ENCODE measurements at places on chromosomes 6 and 20.

- no peak for DNase-seq
Observed at GRCh38 chr6:112640891-112641290, 293.8 kb downstream of the RFPL4B start.

DNA sequence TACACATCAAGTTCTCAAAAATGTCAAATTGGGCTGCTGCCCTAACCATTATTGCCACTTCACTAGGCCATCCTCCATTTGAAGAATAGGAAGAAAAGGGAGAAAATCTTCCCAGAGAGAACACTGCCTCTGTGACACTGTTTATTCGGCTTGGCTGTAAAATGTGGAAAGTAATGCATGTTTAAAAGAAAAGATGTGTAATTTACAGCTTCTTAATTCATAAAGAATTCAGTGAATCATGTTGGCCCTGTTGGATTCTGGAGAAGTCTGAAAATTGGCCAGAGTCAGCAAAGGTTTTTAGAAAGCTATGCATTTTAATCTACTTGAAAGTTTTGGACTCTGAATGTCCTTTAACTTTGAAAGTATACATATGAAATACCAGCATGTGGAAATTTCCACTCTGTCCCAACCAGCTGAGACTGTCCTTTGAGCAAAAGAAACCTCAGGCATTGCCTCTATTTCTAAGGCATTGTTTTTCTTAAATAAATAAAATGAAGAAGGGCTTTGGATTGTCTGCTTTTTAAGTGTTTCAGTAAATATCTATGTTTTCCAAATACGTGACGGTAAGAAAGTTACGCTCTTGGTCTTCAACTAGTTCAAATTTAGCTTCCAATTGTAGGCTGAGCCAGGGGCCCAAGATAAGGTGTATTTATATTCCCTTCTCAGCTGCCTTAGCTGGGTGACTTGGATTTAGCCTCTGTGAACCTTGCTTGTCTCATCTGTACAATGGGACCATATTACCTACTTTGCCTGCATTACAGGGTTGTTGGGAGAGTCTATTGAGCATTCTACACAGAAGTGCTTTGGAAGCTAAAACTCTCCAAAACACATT lies 222.2 kb downstream of the UST start:
- no peak for DNase-seq

DNA sequence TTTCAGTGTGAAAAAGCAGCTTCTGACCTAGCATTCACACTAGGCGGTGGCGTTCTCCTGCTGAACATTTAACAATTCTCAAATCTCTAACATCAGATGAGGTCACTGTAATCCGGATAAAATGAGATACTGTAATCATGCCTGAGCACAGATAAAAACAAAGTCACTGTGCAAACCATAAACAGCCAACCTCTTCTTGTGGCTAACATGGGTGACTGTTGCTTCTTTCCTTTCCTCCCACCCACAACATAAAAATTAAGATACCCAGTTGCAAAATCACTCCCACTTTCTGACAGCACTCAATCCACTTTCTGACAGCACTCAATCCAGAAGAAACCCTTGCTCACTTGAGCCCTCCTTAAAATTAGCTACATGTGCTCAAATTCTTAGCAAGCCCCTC lies 11.5 kb upstream of the ALDH8A1 start:
- DNase-seq: no peak

DNA sequence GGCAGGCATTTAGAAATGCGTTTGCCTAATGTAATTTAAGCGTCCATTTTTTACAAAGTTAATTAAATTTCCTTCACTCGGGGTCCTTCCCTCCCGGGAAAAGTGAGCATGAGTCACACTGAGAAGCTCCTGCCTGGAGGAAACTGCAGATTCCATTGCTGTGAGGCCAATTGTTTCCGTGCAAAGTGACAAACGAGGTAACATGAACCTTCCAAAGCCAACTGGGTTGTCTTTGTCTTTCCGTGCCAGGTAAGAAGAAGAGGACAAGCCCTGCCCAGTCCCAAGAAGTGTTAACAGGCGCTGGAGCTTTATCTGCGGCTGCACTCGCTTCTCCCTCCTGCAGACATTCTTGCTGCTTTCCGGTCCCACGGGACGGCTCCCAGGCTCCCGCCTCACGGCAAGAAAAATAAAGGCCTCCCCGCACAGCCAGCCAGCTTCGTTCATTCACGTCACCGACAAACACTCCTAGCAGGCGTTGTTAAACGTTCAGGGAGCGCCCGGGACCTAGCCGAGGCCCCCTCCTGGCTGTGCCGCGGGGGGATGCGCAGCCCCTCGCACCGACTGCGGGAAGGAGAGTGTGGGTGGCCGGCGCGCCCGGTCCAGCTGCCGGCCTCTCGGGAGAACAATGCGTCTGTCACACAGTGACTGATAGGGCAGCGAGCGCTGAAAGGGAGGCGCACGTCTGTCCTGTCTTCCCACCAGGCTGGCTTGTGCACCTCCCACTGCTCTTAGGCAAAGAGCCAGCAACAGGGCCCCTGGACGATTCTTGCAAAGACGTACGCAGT lies 61.5 kb upstream of the HDDC2 start:
- DNase-seq: peak; percentile 11

- no peak for DNase-seq
Observed at GRCh38 chr6:160420253-160420968, 72.2 kb downstream of the SLC22A3 start.

DNA sequence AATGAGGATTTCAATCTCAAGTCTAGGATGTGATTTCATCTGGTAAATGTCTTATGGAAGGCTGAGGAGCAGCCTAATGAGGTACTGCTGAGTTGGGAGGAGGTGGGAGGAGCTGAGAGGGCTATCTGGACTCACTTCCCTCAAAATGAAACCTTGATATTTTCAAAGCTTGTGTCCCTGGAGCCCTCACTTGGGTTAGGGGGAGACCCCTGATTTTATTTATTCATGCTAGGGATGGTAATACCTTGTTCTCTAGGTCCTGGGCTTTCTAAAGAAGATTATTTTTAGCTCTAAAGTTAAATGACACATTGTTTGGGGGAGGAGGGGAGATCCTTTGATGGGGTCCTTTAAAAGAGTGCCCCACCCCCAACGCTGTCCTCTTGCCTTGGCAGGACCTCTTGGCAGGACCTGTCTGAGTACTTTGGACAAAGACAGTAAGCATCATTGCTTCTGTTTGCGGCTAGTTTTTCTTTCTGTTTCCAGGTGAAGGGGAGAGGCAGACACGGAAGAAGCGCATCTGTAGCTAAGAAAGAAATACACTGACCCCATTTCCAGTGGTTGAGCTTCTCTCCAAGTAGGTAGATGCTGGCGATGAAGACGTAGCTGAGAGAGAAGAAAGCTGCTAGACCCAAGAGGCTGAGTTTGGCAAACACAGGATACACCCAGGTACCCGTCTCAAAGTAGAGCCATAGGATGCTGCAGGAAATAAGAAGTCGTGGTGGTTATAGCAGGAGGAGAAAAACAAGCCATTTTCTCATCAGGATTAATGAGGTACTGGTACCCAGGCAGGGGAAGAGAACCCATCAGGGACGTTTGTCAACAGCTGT lies 55.6 kb downstream of the ADTRP start:
- no peak for DNase-seq

- DNase-seq: no peak
Observed at GRCh38 chr6:36131511-36132245, 1.4 kb downstream of the MAPK13 start.

DNA sequence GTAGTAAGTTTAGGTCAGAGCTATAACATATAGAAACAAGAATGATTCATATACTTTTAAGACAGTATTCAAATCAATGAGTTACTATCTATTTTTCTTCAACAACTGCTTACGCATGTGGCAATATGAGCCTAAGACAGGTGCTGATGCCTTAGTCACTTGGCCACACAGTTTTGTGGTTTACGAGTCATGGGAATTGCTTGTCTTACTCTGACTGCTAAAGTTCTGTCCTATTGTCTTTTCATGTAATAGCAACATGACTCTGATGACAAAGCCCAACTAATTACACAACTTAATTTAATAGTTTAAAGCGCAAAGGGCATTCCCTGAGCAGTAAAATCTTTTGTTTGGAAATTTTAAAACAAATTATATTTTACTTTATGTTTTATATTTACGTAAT lies 159.3 kb upstream of the CENPW start:
- DNase-seq: no peak

- DNase-seq: peak; percentile 48
Observed at GRCh38 chr6:37516076-37516919, 16.6 kb upstream of the CCDC167 start.

GRCh38 chr6:14671261-14671681 lies 553.7 kb downstream of the CD83 start:
- DNase-seq: no peak

- no peak for DNase-seq
Observed at GRCh38 chr6:55868771-55869479, 6.5 kb downstream of the BMP5 start.

DNA sequence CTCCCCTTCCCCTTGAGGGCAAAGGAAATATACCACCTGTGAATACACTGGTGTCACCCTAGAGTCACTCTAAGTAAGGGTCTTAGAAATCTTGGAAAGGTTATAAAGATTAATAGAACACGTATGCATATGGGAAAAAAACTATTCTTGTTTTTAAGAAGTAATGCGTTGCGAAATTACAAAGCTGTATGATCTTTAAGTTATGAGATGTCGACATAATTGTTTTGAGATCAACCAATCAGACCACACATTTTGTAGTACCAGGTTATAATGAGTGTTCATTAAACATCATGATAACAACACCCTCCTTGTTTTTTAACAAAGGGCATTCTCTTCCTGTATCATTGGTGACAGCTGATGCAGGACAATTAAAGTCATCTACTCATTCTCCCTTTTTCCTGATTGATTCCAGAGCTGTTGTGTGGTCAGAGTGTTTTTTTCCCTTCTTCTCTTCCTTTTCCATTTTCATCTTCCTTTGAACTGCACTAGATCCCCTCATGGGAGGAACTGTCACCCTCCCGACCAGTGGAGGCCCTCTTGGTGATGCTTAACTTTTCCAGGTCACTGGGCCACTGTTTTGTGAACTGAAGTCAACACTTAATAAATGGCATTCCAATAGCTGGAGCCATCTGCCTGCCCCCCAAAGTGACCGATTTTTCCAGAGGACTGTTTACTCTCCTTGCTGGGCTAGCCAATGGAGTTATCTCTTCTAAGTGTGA lies 37.0 kb downstream of the PRDM1 start:
- DNase-seq: no peak

GRCh38 chr6:33313105-33313708 lies 671 bp downstream of the TAPBP start:
- no peak for DNase-seq

DNA sequence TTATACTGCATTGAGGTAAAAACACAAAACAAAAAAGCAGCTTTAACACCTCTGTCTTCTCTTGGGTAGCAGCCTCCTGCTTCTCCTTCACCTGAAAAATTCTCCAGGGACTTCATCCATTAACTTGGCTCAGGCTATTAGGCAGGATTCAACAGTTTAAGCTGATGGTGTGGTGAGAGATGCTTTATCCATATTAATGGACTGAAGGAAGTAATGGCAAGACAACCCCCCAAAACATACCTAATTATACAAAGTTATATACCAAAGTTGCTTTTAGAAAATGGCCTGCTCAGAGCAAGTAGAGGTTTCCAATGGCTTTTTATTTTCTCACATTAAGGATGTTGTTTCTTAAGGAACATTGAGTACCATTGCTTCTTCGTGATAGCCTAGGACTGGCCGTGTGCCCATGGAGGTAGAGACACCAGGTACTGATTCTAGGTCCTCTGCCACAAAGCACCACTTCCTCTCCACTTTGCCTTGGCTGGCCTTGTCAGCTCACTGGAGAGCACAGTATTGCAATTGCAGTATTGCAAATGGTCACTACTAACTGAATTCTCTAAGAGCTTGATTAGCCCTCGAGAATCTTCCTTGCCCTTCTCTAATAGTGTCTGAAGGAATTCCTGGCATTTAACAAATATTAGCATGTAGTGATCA lies 7.3 kb downstream of the EDN1 start:
- DNase-seq: no peak

GRCh38 chr20:15916623-15917022 lies 656.6 kb downstream of the KIF16B start:
- no peak for DNase-seq

- DNase-seq: no peak
Observed at GRCh38 chr20:48486065-48486464, 341.7 kb downstream of the PREX1 start.

DNA sequence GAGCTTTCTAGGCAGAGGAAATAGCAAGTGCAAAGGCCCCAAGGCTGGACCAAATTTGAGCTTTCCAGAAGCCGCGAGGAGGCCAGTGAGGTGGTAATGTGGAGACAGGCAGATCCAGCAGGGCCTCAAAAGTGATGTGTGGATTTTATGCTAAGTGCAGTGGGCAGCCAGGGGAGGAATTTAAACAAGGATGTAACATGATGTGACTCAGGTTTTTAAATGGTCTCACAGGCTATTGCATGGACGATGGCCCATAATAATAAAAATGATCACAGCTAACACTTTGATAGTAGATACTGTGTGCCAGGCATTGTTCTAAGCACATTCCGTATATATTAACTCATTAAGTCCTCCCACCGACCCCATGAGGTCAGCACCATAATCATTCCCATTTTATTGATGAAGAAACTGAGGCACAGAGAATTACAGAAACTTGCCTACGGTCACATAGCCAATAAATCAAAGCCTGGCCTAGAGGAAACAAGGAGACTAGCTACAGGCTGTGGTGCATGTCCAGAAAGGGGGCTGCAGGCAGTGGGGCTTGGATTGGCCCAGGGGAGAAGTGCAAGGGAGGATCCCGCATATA lies 18.0 kb upstream of the PREX1 start:
- no peak for DNase-seq

DNA sequence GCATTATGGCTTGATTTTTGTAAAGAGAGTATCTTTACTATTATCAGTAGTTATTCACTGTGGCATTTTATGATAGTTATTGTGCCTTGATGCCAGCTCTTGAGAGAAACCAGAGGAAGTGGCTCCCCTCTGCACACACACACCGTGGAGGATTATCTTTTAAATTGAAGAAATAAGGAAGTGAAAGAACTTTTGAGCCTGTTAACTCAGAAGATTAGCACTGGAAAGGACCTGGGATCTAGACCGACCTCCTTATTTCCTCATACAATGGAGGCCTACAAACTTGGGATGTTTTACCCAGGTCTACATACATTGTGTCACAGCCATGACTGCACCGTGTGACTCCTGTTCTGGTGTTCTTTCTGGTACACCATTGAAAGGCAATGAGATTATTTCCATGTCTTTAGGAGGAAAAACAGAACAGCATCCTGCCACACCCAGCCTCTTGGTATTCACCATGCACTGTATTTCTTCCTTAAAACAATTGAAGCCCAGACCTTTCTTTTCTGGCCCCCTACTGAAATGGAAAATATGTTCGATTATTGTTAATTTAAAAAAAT lies 40.6 kb downstream of the HECA start:
- no peak for DNase-seq

DNA sequence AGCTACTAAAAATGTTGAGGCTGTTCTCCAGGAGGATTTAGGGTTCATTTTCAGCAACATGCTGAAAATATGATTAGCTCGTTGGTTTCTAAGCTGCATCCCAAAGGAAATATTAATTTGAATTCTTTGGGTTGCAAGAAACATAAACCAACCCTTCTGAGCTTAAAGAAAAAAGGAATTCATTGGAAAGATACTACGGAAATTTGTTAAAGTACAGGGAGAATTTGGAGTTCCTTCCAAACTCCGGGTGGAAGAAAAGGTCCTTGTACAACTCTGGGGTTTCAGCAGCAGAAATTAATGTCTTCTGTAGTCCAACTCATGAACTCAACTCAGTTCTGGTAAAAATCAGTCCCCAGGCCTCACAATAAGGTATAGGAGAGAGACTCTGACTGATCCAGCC lies 712.9 kb downstream of the UTRN start:
- no peak for DNase-seq

- no peak for DNase-seq
Observed at GRCh38 chr6:161557333-161558107, 283.7 kb upstream of the AGPAT4 start.

GRCh38 chr6:41531591-41532582 lies 14.3 kb upstream of the FOXP4 start:
- peak; percentile 52 for DNase-seq

- no peak for DNase-seq
Observed at GRCh38 chr6:155190677-155191076, 73.1 kb upstream of the CLDN20 start.

Data from memory B cell (primary cell).